ENCODE measurements at places on chromosomes 3 and 15. TPM values are rescaled to one million over a fixed set of nuclear protein-coding genes. Genes with fewer than 3 reads are reported as not detected.

Gene FAM81A
- total RNA-seq, result 10.4 TPM

- DNase-seq, result no peak
Measured at GRCh38 chr15:78177447-78177873, 28.3 kb downstream of the IDH3A start.

DNA sequence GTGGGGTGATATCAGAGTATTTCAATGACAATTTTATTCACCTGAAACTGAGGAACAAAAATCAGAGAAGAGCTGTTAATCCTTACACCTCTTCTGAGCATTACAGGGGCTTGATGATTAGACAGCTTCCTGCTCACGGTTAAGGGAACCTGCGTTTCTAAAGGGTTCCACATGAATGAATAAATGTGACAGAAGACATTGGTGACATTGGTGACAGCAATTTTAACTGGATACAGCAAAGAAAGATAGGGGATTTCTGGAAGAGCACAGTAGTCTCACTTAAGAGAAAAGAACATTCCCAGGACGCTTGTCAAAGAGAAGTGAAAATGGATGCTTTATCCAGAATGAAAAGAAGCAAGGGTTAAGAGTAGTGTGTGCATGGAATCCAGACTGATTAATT, 235.9 kb upstream of the CNTN3 start:
- DNase-seq, result no peak

Gene EFHB
- 2.1 TPM for total RNA-seq

DNA sequence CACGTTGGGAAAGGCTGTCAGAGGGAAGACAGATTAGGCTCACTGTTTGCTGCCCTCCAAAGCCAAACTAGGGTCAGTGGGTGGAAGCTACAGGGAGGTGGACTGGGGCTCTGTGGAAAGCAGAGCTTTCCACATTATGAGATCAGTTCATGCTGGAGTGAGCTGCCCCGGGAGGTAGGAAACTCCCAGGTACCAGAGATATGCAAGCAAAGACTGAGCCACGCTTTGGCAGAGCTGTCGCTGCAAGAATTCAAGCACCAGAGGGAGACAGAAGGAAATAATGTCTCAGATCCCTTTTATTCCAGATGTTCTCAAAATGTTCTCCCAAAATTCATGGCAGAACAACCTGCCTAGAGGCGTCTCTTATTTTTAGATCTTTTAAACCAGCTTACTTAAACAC, 286.6 kb downstream of the WDR72 start:
- DNase-seq, result no peak

DNA sequence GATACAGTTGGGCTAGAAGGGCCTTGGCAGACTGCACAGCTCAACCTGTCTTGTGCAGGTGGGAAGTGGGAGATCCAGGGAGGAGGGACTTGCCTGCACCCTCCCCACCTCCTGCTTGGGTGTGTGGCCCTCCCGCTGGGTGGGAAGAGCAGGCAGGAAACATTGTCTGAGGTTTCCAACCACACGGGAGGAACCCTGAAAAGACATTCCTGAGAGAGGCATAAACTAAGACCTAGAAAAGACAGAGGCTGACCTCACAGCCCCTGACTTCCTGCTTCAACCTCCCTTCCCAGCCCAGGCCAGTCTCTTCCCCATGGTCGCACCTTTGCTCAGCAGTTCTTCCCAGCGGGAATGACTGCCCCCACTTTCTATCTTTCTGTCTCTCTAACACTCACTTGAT, 46.3 kb upstream of the INSYN1 start:
- no peak for DNase-seq

Gene FILIP1L
- total RNA-seq, result 25.5 TPM

Gene PCBP4
- 31.7 TPM for total RNA-seq

- DNase-seq, result no peak
Measured at GRCh38 chr3:58242340-58242739, 4.7 kb downstream of the ABHD6 start.

- DNase-seq, result no peak
Measured at GRCh38 chr3:134776518-134776917, 18.5 kb upstream of the EPHB1 start.

GRCh38 chr3:77324105-77324504, 284.2 kb downstream of the ROBO2 start:
- DNase-seq, result no peak

- DNase-seq, result no peak
Measured at GRCh38 chr3:124937049-124937448, 2.5 kb upstream of the MUC13 start.

Gene TGM5
- not detected for total RNA-seq

Gene CCDC191
- total RNA-seq, result 11.7 TPM

Gene MRAS
- total RNA-seq, result 106 TPM

Gene GHSR
- total RNA-seq, result not detected

DNA sequence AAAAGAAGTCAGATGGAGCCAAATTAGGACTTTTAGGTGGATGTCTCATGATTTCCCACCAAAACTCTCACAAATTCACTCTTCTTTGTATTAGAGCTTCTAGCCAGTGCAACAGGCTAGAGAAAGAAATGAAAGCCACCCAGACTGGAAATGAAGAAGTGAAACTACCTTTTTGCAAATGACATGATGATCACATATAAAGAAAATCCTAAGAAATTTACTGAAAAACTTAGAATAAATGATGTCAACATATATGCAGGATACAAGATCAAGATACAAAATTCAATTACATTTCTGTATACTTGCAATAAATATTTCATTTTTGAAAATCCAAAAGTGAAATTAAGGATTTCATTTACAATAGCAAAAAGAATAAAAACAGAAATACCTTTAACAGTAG, 110.8 kb downstream of the LRIG1 start:
- no peak for DNase-seq

DNA sequence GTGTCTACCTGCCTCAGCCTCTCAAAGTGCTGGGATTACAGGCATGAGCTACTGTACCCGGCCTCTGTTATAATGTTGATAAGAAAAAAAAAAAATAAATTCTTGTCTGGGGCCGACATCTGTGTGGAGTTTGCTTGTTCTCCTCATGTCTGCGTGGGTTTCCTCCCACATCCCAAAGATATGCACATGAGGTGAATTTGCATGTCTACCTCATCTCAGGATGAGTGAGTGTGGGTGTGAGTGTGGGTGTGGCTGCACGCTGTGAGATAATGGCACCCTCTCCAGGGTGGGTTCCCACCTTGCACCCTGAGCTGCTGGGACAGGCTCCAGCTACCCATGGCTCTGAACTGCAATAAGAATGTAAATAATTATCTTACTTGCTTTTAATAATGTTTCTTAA, 25.9 kb upstream of the UACA start:
- no peak for DNase-seq

GRCh38 chr3:99931059-99931458, 113.4 kb downstream of the CMSS1 start:
- no peak for DNase-seq

DNA sequence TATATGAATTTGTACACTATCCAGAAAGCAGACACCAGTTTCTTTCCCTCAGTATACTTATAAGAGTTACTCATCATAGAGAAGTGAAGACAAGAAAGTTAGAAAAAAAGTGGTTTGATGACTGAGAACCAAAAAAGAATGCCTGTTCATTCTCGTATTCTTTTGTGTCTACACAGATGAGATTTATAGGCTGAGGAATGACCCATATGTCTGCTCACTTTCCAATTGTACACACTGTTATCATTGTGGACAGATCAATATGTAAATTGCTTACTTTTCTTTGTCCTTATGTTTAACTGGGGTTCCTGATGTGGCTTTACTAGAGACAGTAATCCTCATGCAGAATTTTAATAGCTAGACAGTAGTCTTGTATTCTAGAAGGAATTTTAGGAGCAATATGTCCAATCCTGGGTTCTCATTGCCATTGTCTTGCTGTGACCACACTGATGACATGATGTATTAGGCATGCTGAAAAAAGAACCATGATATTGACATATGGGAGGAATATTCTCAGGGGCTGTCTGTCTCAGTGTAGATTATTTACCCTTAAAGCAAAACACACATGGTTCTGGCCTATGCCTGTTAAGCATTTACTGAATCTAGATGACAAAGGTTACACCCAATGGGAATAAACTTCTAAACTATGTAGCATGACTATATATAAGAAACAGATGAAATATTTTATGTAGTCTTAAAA, 669.7 kb downstream of the ROBO1 start:
- no peak for DNase-seq

Gene SETD5
- 112 TPM for total RNA-seq

- no peak for DNase-seq
Measured at GRCh38 chr15:81843226-81843625, 202.6 kb downstream of the MEX3B start.

Gene AHSG
- not detected for total RNA-seq

Gene EIF4E3
- total RNA-seq, result 37.1 TPM

- DNase-seq, result no peak
Measured at GRCh38 chr3:29267226-29267625, 13.6 kb upstream of the RBMS3 start.

- DNase-seq, result peak; percentile 50
Measured at GRCh38 chr3:359672-360071, 163.1 kb downstream of the CHL1 start.

- no peak for DNase-seq
Measured at GRCh38 chr15:81886591-81886990, 159.2 kb downstream of the MEX3B start.

Gene RPP25
- 7.2 TPM for total RNA-seq

GRCh38 chr3:50154840-50155490, at the start of gene SEMA3F:
SEMA3F (plus strand) TSS chr3:50155324; CDS start chr3:50159623, 4,299 bp downstream.
- peak; percentile 82 for DNase-seq

Gene CCNB2
- total RNA-seq, result 0.94 TPM

Gene SLC22A13
- 0.16 TPM for total RNA-seq

DNA sequence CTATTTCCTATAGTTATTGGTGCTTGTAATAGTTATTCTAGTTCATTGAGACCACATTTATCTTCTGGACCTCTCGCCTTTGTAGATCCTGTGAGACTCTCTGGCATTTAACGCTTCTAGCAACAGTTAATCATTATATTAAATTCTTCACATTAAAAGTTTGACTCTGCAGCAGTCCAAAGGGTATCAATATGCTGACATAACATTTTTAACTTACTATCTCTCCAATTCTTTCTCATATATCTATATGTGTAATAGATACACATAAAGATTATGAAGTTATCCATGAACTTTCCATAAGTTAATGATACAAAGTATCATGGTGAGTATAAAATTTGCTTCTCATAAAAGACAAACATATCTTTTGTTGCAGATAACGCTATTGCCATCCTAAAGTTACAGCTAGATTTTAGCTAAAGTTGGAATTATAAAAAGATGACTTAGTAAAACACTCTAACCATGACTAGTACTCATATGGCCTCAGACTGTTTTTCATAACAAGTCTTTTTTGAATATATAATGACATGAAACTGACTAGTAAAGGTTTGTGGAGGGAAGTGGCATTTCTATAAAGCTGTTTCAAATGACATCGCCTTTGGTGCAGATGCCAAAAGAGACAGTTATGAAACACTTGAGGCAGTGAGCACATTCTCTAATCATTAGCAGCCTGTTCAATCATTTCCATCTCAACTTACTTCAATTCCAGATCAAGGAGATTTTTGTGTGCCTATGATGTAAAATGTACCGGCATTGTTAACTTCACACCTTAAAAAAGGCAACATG, 379.3 kb upstream of the CBLB start:
- DNase-seq, result no peak

Gene CPNE9
- 0.16 TPM for total RNA-seq

All from kidney (tissue), 22 donors.